NCI-H1105 treated with DMSO at 0.1 percent for 48 hours (cell line): ENCODE measurements at places on chromosomes 4 and X.

GRCh38 chr4:143286701-143287571 lies 49.7 kb upstream of the GAB1 start:
- no peak for DNase-seq

- no peak for DNase-seq
These were observed 121.1 kb upstream of the SORBS2 start for GRCh38 chr4:185933078-185933581.

DNA sequence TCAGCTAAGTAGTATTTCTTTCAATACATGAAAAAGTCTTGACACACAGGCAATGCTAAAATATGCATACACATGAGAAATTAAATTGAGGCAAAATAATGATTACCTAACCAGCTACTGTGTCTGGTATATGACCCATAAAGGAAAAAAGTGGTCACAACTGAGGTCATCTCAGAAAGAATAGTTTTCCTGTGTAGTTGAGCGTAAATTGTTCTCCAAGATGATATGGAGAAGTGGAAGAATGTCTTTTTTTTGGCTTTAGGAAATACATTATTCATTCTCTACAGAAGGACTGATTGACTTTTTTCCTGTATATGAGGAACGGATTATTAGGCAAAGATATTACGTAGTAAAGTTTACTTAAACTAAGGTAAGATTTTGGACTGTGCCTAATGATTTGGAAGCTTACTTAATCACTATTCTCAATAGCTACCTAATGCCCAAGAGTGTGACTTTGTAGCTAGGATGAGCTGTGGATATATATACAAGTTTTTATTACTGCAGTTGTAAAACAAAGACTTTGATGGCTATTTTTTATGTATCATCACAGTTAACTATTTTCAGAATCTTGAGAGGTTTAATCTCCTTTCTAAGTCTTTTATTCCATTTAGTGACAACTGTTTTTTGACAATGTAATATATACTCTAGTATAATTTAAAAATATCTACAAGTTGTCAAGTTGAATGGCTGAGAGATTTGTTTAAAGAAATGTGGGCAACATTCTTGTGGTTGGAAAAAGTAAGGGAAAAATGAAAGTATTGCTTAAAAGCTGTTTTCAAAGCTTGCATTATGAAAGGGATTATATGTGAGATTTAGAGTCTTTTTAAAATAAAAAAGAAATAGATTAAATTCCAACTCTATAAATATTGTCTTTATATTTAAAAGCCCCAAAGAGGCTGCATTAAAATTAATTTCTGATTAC lies 100.2 kb downstream of the PDLIM5 start:
- no peak for DNase-seq

- DNase-seq: no peak
These were observed 319.1 kb downstream of the GPAT3 start for GRCh38 chr4:83855044-83855443.

- no peak for DNase-seq
These were observed 43.7 kb downstream of the FRMPD3 start for GRCh38 chrX:107493141-107493540.

GRCh38 chr4:124396333-124396732 lies 316.2 kb downstream of the ANKRD50 start:
- DNase-seq: no peak

GRCh38 chr4:180960743-180961401 lies 1282.3 kb upstream of the TENM3 start:
- peak; percentile 7 for DNase-seq

DNA sequence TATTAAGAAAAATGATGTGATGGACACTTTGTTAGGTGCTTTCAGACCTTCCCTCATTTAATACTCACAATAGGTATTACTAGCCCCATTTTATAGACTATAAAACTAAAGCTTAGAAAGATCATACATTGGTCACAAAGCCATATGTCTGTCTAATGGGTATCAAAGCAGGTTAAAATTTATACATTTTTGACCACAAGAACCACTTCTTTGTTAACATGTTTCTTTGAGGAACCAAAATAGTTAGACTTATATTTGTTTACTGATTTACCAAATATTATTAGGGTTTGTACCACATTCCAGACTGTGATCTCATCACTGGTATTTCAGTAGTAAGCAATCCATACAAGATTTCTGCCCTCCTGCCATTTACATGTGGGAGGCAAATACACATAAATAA lies 363.3 kb downstream of the NAF1 start:
- DNase-seq: no peak

- peak; percentile 5 for DNase-seq
These were observed 88.8 kb upstream of the ESX1 start for GRCh38 chrX:104343428-104344129.

DNA sequence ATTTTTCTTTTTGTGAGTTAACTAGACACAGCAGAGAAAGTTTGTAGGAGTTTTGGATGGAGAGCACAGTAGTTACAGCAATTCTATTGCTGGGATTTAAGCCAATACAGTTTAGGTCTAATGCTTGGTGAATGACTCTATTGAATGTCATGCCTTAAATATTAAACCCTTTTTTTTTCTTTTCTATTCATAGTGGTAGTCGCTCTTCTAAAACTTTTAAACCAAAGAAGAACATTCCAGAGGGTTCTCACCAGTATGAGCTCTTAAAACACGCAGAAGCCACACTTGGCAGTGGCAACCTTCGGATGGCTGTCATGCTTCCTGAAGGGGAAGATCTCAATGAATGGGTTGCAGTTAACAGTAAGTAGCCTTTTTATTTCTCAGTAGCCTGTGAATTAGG lies 34.8 kb upstream of the DCK start:
- DNase-seq: no peak

GRCh38 chr4:71713611-71714203 lies 70.2 kb downstream of the GC start:
- DNase-seq: peak; percentile 43

- DNase-seq: no peak
These were observed 1.4 kb downstream of the NDNF start for GRCh38 chr4:121070696-121071639.
